ENCODE measurements at places on chromosomes 6 and 20.
A peak's percentile ranks its signal among the peaks of the same experiment; 100 is the strongest.

GRCh38 chr6:157219201-157220200 lies 103.8 kb downstream of the TMEM242 start:
- DNase-seq: no peak

DNA sequence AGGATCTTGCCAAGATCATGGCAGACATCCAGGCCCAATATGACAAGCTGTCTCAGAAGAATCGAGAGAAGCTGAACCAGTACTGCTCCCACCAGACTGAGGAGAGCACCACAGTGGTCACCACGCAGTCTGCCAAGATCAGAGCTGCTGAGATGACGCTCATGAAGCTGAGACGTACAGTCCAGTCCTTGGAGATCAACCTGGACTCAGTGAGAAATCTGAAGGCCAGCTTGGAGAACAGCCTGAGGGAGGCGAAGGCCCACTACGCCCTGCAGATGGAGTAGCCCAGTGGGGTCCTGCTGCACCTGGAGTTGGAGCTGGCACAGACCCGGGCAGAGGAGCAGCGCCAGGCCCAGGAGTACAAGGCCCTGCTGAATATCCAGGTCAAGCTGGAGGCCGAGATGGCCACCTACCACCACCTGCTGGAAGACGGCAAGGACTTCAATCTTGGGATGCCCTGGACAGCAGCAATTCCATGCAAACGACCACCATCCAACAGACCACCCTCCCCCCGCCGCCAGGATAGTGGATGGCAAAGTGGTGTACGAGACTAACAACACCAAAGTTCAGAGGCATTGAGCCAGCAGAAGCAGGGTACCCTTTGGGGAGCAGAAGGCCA lies 44.7 kb upstream of the GRM4 start:
- DNase-seq: no peak

DNA sequence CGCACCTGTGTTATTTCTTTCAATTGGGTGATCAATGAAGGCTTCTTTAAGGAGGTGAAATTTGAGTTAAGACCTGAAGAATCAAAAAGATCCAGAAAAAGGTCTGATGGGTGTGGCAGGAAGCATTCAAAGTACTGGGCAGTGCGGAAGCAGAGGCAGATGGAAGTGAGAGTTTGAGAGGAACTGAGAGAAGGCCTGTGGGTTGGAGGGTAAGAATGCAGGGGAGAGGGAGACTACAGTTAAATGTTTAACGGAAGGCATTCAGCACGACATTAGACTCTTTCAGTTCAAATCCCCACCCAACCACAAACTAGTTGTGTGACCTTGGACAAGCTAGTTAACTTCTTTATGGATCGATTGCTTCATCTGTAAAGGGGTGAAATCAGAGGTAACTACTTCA lies 50.5 kb upstream of the GCM1 start:
- no peak for DNase-seq

DNA sequence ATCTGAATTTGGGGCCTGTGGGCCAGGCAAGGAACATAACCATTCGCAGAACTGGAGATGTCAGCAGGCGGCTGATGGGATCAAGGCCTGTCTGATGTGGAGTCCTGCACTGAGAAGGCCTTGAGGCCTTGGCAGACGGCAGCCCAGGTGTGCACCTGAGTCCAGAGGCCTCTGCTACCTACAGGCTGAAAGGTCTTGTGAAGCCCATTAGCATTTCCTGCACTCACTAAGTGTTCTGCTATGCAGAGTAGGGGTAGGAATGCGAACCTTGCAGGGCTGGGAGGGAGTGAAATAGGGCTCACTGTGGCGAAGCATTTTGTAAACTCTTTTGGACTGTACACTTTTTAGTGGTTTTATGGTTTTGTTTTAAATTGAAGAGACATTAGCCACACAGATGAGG lies 48.3 kb upstream of the RNF24 start:
- no peak for DNase-seq

DNA sequence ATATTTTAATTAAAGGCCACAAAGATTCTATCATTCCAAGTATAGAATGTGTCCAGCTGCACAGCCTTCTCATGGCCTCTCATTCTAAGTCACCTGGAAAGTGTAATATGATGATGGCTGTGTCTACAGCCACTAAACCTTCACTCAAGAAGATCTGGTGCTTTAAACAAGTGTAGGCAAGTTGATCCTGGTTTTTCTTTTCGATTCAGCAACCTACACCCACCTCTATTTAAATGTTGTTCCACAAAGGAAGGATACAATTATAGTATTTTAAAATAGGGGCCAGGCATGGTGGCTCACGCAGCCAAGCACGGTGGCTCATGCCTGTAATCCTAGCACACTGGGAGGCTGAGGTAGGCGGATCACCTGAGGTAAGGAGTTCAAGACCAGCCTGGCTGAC lies 25.5 kb upstream of the DST start:
- DNase-seq: no peak

GRCh38 chr6:9455864-9456658 lies 958.8 kb downstream of the TFAP2A start:
- no peak for DNase-seq

GRCh38 chr20:18363708-18364107 lies 75.4 kb downstream of the ZNF133 start:
- no peak for DNase-seq

- DNase-seq: peak; percentile 31
These were observed at the start of gene BCL2L1 for GRCh38 chr20:31722257-31723068. BCL2L1 (minus strand) TSS chr20:31722868; CDS start chr20:31722218, 650 bp downstream.

GRCh38 chr20:60050193-60050947 lies 92.1 kb downstream of the CDH26 start:
- no peak for DNase-seq

- DNase-seq: no peak
These were observed 808.1 kb upstream of the MANEA start for GRCh38 chr6:94769197-94769596.

- DNase-seq: no peak
These were observed 81.0 kb upstream of the SNX9 start for GRCh38 chr6:157741948-157742556.

DNA sequence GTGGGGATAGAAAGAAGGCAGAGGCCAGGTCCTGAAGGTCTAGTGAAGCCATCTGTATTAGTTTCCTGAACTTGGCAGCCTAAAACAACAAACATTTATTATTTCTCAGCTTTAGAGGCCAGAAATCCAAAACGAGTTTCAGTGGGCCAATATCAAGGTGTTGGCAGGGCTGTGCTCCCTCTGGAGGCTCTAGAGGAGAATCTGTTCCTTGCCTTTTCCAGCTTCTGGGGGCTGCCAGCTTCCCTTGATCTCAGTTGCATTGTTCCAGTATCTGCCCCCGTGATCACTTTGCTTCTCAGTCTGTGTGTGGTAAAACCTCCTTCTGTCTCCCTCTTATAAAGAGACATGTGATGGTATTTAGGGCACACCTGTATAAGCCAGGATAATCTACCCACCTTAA lies 82.4 kb downstream of the MAFB start:
- no peak for DNase-seq

All from NCI-H524 treated with DMSO at 0.1 percent for 48 hours (cell line).